ENCODE measurements at places on chromosomes 4 and X. TPM values are rescaled to one million over a fixed set of nuclear protein-coding genes. Genes with fewer than 3 reads are reported as not detected.

The NXF2B gene
- total RNA-seq, result not detected

The FRMD7 gene
- total RNA-seq, result not detected

The TMEM31 gene
- total RNA-seq, result not detected

The ASB9 gene
- 0.78 TPM for total RNA-seq

DNA sequence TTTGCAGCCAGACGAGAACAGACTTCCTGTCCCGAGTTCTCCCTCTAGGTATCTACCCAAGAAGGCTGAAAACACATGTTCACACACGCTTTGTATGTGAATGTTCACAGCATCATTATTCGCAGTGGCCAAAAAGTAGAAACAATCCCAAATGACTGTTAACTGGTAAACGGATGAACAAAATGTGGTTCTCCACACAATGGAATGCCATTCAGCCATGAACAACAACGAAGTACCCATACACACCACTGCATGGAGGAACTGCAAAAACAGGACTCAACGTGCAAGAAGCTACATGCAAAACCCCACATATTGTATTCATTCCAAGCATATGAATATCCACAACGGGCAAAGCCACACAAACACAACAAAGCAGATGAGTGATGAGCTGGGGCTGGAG is 45.0 kb downstream of the PDHA1 start:
- no peak for DNase-seq

- no peak for DNase-seq
These were observed 244.6 kb upstream of the FTHL17 start for GRCh38 chrX:31316340-31316991.

DNA sequence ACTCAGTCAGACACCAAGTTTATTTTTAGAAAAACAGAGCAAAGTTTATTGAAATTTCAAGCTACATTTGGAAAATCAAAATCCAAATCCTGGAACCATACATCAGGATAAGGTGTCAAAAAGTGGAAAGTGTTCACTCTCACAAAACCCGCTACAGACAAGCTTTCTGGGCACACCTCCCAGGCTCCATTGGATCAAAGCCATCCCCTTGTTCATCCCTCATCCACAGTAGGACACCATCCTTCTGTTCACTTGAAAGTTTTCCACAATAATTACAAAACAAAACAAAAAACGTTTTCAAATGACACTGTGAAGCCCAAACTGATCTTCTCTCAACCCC is 62.4 kb downstream of the TSC22D3 start:
- DNase-seq, result no peak

- DNase-seq, result no peak
These were observed 105.6 kb downstream of the APOOL start for GRCh38 chrX:85109235-85109634.

GRCh38 chrX:24257011-24257410 is 56.9 kb downstream of the SUPT20HL2 start:
- DNase-seq, result no peak

DNA sequence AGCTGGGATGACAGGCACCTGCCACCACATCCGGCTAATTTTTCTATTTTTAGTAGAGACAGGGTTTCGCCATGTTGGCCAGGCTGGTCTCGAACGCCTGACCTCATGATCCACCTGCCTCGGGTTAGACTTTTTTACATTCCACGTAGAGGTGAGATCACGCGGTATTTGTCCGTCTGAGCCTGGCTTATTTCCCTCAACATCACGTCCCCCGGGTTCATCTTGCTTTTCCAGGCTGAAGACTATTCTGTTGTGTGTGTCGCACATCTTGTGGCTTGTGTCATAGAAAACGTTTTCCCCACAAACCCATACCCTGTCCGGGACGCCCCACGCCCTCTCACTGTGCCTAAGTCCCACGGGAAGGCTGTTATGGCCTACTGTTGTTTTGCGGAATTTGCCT is 185.3 kb downstream of the CRLF2 start:
- DNase-seq, result no peak

DNA sequence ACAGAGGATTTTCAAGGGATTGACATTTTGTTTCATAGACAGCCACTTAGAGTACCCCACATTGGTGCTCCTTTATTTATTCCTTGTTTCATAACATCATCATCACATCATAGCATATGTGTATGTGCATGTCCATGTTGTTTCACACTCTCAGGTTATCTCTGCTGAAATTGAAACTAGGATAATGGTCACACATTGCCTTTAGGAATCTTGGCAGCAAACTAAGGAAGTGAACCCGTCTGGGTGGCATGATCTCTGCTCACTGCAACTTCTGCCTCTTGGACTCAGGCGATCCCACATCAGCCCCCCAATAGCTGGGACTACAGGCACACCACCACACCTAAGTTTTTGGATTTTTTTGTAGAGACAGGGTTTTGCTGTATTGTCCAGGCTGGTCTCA is 234.2 kb upstream of the ANKRD50 start:
- DNase-seq, result no peak

DNA sequence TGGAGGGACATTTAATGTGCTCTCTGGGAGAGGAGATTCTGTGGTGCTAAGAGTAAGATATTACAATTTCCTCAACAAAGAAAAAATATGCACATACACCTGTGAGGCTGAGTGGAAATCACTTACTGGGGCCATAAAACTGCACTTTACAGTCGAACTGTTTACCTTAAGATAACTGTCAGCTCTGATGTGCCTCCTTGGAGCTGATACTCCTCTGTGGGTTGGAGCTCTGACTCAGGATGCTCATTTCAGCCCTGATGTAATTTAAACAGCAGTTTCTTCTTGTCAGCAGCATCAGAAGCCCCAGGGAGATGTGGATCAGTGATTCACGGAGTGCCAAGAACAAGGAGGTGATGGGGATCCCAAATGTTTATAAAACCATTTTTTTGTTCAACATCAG is 241.9 kb upstream of the SFRP2 start:
- DNase-seq, result no peak

GRCh38 chr4:109444182-109444844 is 10.7 kb downstream of the SEC24B start:
- no peak for DNase-seq

DNA sequence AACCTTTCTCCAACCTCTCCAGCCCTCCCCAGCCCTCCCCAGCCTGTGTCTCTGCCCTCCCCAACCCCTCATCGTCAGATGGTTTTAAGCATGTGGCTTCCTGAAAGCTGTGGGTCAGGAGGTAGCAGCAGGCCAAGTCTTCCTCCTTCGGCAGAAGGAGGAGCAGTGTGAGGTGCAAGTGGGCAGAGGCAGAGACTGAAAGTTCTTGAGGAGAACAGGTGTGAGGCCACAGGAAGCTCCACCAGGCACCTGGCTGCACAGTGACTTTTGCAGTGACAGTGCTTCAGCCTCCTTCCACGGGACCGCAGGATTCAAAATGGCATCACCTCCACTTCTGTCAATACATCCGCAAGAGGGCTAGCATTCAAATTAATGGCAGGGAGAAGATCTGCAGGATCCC is 203.9 kb upstream of the LEF1 start:
- no peak for DNase-seq

- no peak for DNase-seq
These were observed 340.9 kb downstream of the DHRSX start for GRCh38 chrX:2159861-2160260.

DNA sequence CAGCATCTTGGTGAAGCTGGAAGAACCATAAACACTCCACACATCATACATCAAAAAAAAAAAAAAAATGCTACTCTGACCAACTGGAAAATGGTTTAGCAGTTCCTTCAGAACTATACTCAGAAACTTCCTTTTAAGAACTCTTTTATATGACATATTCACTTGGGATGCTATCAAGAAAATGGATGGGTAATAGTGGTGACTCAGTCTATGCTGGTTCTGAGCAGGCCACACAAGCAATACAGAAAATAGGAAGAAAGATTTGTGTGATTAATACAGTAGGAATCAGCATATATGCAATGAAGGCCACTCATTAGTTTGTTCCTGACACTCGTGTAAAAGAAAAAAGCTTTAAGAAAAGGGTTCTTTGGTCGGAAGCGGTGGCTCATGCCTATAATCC is 123.5 kb upstream of the FAT4 start:
- no peak for DNase-seq

DNA sequence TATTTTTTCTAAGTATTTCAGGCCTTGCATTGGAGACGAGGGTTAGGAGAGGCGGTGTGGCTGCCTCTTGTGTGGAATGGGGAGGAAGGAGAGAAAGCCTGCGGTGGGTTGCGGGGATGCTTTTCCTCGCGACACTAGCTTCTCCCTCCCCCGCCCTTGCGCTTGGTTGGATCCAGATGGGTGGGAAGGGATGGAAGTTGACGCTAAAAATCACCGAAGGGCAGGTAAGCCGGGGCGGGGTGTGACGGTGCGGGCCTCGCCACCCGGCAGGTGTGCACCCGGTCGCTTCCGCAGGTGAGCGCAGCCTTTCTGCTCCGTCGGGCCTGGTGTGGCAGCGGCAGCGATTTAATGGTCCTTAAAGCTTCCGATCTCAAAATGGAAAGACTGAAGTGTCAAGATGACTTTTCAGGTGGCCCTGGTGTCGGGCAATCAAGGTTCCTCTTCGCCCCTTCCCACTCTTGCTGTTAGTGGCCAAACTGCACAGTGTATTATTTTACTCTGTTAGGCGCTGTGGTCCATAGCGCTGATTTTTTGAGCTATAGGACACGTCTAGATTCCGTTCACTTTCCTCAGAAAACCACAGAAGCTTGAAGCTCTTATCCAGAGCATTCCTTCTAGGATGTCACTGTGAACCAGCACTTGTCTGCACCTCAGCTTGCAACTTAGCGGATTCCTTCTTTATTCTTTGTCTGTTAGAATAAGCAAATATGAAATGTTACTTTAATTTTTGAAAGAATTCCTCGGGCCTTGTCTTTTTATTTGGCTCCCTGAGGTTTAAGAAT is 765 bp downstream of the ENOPH1 start:
- DNase-seq, result peak; percentile 22

DNA sequence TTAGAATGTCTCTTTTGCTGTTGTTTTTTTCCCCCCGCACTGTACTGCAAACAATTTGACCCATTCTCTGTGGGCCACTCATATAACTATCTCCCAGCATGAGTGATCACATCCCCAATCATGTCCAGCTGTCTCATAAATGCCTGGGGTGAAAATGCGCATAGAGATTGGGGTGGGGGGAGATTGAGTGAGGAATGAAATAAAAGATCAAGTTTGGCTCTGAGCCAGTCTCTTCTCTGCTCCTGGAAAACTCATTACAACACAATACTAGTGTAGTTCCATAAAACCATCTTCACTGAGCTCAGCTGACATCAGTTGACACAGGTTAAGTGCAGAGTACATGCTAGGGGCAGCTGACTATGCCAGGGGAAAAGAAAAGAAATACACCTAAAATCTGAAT is 96.9 kb downstream of the EGF start:
- DNase-seq, result no peak

- DNase-seq, result no peak
These were observed 389.3 kb upstream of the EPHA5 start for GRCh38 chr4:66059556-66059955.

- DNase-seq, result no peak
These were observed 154.7 kb downstream of the TSPAN5 start for GRCh38 chr4:98503676-98504075.

DNA sequence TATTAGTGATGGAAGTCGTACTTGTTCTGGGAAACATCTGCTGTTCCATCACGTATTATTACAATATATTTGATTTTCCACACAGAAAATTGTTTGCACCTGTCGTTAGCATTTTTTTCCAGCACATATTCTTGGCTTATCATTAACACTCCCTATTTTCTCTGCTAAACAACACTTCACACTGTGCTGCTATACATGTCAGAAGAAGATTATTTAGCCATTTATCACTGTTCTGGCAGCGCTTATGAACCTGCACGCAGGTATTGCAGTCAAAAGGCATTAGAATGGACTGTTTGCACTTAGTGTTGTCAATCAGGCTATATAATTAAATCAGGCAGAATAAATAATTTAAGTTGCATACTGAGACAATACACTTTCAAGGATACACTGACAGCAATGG is 218.6 kb downstream of the CHM start:
- DNase-seq, result no peak

- DNase-seq, result no peak
These were observed 1.2 kb downstream of the ATP6AP1 start for GRCh38 chrX:154429711-154430110.

GRCh38 chrX:15931362-15931761 is 76.7 kb upstream of the AP1S2 start:
- DNase-seq, result no peak
